Fibroblast of upper back skin (primary cell): ENCODE measurements at places on chromosomes 3 and 15.

DNA sequence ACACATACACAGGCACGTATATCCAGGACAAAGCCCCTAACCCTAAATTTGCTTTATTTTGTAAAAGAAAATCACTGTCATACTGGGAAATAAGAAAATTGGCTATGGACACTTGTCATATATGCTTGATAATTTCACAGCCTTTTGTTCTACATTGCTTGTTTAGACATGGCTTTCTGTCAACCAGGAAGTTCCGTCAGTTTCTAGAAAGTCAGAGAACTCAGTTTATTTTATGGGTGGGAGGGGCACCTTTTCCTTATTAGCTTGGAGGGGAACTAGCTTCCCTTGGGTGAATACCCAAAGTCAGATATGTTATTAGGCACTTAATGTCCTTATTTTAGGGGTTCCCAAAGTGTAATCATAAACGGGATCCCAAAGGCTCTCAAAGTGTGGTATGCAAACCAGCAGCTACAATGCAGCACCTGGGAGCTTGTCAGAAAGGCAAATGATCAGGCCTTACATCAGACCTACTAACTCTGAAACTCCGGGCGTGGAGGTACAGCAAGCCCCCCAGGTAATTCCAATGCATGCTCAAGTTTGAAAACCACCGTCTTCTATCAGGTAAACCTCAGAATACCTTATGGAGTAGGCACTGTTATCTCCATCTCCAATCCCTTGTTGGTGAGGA is 50.1 kb downstream of the CADPS start:
- DNase-seq, result no peak

DNA sequence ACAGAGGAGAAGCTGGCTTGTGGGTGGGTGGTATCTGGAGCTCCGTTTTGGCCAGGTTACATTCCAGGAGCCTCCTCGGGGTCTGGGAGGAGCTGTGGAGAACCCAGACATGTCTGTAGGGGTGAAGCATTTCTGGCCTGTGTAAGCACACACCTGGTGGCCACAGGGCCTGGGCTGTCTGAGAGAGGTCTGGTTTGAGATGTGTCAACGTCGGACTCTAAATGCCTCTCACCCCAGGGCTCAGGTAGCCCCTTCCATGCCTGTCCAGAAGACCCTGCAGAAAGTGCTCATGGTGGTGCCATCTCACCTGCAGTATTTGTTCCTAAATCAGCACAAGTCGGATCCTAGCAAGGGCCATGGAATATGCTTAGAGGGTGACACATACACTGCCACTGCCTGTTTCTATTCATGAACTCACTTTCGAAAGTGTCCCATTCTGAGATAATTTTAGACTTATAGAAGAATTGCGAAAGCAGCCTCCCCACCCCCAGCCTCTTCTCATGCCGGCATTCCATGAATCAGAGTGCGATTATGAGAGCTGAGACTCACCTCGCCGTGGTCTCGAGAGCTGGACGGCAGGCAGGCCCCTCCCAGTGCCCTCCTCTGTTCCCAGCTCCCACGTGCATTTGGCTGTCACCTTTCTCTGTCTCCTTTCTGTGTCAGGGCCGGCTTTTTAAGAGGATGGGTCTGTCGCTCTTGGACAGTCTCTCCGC is 63.7 kb downstream of the KLF15 start:
- DNase-seq, result peak; percentile 20

GRCh38 chr15:88904257-88904623 is 8.9 kb upstream of the HAPLN3 start:
- no peak for DNase-seq

GRCh38 chr3:113249111-113249510 is 37.8 kb downstream of the BOC start:
- DNase-seq, result peak; percentile 82

- peak; percentile 68 for DNase-seq
Measured at GRCh38 chr3:61772456-61772855, 211.1 kb downstream of the PTPRG start.

DNA sequence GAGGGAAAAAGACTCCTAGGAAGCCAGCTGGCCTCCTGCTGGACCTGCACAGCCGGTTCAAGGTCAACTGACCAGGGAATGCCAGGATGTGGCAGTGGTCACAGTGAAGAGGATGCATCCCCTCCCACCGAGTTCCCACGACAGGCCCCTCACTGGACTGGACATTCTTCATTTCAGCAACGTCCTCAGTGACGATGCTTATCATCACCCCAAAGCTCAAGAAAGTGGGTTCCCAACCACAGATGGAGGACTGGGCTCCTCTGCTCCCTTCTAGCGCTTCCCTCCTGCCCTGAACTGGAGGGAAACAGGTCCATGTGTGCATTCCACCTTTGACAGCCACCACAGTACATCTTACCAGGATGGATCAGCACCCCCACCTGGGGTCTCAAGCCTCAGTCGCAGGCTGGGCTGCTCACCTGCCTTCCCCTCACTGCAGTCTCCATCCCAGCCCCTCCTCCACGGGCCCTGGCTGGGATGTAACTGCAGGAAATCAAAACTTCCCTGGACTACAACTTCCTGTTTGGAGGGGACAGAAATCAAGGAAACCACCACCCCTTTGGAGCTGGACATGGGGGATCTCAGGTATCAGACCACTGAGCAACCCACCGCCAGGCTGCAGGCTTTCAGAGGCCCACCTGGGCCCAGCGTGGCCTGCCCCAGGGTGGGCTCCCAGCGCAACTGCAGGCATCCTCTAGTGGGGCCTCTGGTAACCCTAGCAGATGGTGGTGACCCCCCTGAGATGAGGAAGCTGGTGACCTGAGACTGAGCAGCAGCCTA is 7.3 kb downstream of the CALML4 start:
- no peak for DNase-seq

- peak; percentile 28 for DNase-seq
Measured at GRCh38 chr3:106029954-106030626, 161.3 kb upstream of the CBLB start.

- DNase-seq, result no peak
Measured at GRCh38 chr3:23294770-23295387, 91.8 kb downstream of the UBE2E2 start.

DNA sequence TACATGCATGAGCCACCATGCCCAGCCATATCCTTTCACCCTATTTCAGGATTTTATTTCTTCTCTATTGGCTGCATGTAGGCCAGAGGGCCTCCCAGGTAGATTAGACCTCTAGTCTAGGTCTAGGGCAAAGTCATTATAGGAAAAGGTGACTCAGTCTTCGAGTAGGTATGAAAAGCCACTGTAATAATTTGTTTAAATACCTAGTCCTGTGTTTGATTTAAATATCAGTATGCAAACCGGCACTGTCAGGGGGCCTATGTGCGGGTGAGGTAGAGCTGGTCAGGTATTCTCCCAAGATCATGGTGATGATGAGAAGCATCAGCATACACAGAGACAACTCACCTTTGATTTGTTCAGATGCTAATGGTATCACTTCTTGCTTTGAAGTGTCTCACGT is 101.4 kb upstream of the UMPS start:
- DNase-seq, result no peak

- DNase-seq, result no peak
Measured at GRCh38 chr15:94229591-94230369, 1.6 kb upstream of the MCTP2 start.

GRCh38 chr15:30990446-30991254 is 778 bp downstream of the MTMR10 start:
- no peak for DNase-seq

- DNase-seq, result peak; percentile 53
Measured at GRCh38 chr3:113245761-113246161, 34.4 kb downstream of the BOC start.

DNA sequence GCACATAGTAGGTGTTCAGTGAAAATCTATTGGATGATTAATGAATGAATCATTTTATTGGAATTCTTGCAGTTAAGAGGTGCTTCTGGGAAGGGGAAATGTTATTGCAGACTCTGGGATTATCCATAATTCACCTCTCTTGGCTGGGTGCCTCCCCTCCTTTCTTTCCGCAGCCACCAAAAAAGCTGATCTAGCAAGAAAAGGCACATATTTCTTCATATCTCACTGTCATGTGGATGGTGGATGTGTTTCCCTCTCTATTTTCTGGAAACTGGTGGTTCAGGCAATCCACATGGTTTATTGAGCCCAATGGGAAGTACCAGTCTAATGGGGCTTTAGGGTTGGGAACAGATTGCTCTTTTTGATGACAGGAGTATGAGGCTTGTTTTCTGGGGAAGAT is 151.1 kb upstream of the ROPN1 start:
- no peak for DNase-seq

- no peak for DNase-seq
Measured at GRCh38 chr3:152289708-152290107, 21.0 kb downstream of the MBNL1 start.

DNA sequence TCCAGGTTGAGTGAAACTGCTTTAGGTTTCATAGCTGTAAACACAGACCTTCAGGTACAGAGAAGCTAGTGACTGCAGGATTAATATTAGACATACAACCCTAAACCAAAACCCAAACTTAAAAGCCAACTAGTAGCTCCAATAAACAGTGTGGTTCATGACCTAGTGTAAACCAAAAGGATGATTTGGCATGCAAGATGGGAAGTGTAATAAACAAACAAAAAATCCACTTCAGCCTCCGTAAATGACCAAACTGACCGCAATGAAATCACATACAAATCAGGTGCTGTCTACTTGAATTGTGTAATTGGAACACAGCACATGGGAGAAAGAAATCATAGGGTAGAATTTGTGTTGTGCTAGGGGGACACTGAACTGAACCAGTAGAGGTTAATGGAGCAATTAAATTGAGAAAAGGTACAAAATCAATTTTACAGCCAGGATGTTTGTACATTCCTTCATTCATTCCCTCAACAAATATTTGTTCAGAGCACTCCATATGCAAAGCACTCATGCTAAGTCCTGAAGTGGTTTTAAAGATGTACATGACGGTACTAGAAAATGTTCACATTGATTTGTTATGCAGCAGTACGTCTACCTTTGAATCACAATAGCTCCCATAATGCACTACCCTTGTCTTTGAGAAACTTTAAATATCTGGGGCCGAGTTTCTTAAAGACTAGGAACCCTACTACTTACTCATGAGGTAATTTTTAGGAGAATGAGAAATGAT is 21.4 kb upstream of the CHST2 start:
- no peak for DNase-seq

DNA sequence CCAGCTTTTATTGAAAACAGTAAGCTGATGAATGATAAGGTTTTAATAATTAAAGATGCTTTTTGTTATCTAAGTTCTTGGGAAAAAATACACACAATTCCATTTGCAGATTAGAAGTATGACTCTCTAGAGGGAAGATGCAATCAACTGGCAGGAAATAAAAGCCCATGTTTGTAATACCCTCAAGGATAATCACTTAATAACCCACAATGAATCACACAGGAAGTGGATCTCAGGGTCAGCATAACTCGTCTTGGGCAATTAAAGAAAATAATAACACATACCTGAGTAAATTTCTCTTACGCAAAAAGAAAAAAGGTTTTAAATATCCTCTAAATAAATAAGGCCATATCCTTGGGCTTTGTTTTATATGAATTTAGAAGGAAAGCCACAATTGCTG is 9.4 kb upstream of the EID1 start:
- peak; percentile 58 for DNase-seq

- DNase-seq, result no peak
Measured at GRCh38 chr3:45681846-45682245, 7.3 kb upstream of the SACM1L start.

GRCh38 chr15:75051191-75051608 is 27.8 kb downstream of the PPCDC start:
- DNase-seq, result no peak

DNA sequence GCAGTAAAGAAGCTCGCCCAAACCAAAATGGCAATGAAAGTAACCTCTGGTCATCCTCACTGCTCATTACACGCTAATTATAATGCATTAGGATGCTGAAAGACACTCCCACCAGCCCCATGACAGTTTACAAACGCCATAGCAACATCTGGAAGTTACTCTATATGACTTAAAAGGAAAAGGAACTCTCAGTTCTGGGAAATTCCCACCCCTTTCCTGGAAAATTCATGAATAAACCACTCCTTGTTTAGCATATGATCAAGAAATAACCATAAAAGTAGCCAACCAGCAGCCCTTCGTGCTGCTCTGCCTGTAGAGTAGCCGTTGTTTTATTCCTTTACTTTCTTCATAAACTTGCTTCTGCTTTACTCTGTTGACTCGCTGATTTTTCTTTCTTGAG is 164.6 kb downstream of the SMAD6 start:
- no peak for DNase-seq

DNA sequence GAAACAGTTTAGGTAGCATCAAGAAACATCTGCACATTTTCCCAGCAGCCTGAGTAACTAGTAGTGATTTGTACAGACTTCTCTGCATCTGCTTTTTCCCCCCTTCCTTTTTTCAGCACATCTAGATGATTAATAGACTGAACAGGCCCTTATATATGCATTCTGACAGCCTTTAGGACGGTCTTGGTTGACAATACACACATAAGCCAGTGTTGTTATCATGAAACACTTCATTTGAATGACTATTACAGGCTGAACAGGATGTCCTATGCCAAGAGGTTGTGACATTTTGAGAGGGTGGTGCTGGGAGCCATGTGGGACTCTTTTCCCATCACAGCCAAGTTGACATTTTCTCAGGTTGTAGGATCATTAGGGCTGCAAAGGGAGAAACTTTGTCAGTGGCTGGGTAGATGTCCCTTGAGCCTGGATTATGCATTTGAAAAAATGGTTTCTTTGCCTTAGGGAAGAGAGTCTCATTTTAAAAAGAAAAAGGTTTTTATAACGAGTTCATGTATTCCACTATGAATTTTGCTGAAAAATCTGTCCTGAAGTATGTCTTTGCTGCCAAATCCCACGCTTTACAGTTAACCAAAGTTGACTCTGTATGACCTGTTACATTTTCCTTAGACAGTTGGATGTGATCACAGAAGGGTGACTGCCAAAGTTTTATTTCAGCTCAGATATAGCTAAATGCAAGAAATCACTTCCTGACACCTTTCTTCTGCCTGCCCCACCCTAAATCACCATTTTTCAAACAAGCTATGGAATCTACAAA is 73.7 kb downstream of the FILIP1L start:
- DNase-seq, result peak; percentile 73

GRCh38 chr3:197950677-197951061 is 679 bp downstream of the RPL35A start:
- DNase-seq, result no peak

GRCh38 chr3:128486681-128487537 is 6.1 kb downstream of the GATA2 start:
- DNase-seq, result no peak

DNA sequence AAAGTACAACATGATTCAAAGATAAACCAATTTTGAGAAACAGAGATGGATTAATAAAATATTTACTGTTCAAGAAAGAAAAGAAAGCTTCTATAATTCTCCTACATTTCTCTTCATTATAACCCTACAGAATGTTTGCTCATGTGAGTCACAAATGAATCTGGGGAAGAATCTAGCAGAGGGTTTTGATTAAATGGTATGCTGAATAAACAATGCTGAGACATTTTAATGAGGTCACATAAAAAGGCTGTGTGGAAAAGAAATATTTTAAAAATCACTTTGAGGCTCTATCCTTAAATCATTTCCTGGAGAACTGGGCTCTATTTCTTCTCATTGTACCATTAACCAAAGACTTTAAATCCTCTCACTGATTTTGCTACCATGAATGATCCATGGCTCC is 727.7 kb downstream of the NTRK3 start:
- peak; percentile 80 for DNase-seq
